Metanephros (tissue), 2 donors: ENCODE measurements at places on chromosomes 2 and 18. TPM values are rescaled to one million over a fixed set of nuclear protein-coding genes. Genes with fewer than 3 reads are reported as not detected.

Gene ZSWIM2
- total RNA-seq = not detected

Gene PLA2R1
- 54.5 TPM for total RNA-seq

Gene BMP10
- not detected for total RNA-seq

Gene HS6ST1
- 115 TPM for total RNA-seq

Gene SNX17
- total RNA-seq = 75.7 TPM

Gene COL5A2
- total RNA-seq = 147 TPM

Gene DNAH7
- 10.6 TPM for total RNA-seq

Gene VRK2
- 13.8 TPM for total RNA-seq

Gene SERPINB13
- total RNA-seq = not detected

Gene SLC4A3
- total RNA-seq = 8.3 TPM

Gene CYS1
- total RNA-seq = 151 TPM

Gene CHST10
- total RNA-seq = 17.0 TPM

Gene IL1RL2
- total RNA-seq = 1.2 TPM

Gene SKA1
- 3.3 TPM for total RNA-seq

Gene UGT1A5
- not detected for total RNA-seq

Gene MYCN
- total RNA-seq = 25.7 TPM

Gene DSG4
- total RNA-seq = not detected

Gene BUB1
- total RNA-seq = 20.3 TPM

Gene KCNF1
- 0.70 TPM for total RNA-seq

Gene GALR1
- 0.12 TPM for total RNA-seq

Gene NT5C1B
- not detected for total RNA-seq
